Suprapubic skin (tissue), 4 donors: ENCODE measurements at places on chromosomes 6 and 20.

DNA sequence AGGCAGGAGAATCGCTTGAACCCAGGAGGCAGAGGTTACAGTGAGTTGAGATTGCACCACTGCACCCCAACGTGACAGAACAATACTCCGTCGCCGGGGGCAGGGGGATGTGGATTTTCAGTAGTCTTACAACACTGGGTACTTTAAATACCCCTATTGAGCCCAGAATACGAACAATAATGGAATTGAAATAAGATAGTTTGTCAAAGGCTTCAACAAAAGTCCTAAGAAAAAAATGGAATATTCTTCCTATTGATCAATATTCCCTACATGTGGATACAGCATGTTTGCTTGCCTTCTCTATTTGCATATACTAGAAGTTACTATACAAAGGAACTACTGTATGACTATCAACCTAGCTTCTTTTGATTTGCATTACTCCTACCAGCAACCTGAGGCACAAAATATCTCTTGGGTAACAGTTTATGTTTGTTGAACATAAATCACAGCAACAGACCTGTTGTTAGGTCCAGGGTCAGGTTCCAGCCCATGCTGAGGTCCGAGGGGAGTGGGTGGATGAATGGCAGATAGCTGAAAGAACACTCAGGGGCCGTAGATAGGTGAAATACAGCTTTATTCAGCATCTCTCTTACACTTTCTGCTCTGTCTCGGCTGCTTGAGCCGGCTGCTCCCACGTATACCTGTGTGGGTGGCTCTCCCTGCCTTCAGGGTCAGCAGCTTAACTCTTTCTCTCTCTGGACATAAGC lies 23.8 kb downstream of the MAN1A1 start:
- H3K36me3 ChIP-seq = peaks cover 6% of the 10 kb centered on the region
- H3K4me1 ChIP-seq = peaks cover 4% of the 10 kb centered on the region
- H3K27me3 ChIP-seq = no peaks in the 10 kb centered on the region
- no peak overlapping the region for H3K27ac ChIP-seq
- no peak for DNase-seq
- no peak overlapping the region for H3K4me3 ChIP-seq

DNA sequence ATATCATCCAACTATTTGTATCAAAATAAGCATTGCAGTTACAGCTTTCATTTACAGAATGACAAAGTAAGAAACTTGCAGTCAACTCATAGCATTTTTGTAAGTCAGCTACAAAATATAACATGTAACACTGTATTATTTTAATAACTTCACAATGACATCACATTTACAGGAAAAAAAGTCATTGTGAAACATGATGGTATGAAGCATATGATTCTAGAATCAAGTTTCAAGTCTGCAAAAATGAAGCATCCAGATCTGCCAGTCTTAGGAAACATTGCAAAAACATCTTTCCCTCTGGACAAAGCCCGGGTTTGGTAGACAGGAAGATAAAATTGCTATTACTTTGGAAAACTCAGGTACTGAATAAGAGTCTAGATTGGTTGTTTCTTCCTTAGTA lies 263.9 kb upstream of the NT5E start:
- no peaks in the 10 kb centered on the region for H3K36me3 ChIP-seq
- H3K4me3 ChIP-seq = no peak overlapping the region
- DNase-seq = no peak
- peak overlapping the region; percentile 56 for H3K27ac ChIP-seq
- no peaks in the 10 kb centered on the region for H3K27me3 ChIP-seq
- no peaks in the 10 kb centered on the region for H3K4me1 ChIP-seq

DNA sequence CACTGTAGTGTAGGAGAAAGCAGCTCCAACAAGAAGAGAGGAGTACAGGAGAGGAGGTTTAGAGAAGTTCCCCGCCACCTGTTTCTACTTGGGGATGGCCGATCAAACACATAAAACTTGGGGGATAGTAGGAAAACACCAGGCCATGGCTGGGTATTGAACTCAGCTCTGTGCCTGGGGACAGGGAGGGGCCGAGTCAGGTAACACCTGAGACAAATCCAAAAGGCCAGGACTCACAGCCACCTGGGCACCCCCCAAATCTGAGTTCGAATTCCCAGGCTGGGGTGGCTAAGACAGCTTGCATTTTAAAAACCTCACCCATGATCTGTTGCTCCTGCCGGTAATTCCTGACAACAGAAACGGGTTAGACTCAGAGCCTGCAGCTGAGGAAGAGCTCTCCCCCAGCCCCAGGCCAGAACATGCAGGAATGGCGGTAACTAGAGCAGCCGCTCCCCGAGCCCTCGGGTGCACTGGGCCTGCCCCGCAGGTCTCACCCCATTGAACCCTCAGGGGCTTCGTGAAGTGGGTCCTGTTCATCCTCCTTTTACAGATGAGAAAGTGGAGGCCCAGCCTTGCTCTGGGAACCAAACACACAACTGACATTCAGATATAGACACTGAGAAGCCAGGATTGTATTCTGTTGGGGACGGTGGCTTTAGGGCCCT lies 61.0 kb downstream of the TCP11 start:
- peak overlapping the region; percentile 21 for H3K4me3 ChIP-seq
- peaks cover 82% of the 10 kb centered on the region for H3K4me1 ChIP-seq
- H3K27me3 ChIP-seq = no peaks in the 10 kb centered on the region
- H3K27ac ChIP-seq = peak overlapping the region; percentile 88
- H3K36me3 ChIP-seq = peaks cover 79% of the 10 kb centered on the region

DNA sequence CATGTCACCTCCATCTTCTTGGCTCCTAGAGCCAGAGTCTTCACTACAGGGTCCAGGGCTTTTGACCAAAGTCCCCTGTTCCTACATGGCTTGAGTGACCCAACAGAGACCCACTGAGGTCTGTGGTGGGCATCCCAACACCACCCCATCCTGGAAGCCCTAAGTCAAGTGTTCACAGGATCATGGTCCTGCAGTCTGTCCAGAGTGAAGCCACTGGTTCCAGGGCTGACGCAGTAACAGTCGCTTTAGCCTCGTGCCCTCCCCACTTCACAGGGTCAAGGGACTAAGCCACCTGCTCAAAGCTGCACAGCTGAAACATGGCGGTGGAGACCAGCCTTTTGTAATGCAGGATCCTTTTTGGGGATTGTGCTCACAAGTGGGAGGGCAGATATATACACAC lies 133.9 kb downstream of the JPH2 start:
- H3K4me1 ChIP-seq = no peaks in the 10 kb centered on the region
- H3K36me3 ChIP-seq = no peaks in the 10 kb centered on the region
- DNase-seq = no peak
- no peak overlapping the region for H3K27ac ChIP-seq
- H3K27me3 ChIP-seq = peaks cover 6% of the 10 kb centered on the region

- no peak for DNase-seq
- no peak overlapping the region for H3K4me3 ChIP-seq
- no peaks in the 10 kb centered on the region for H3K36me3 ChIP-seq
- peak overlapping the region; percentile 87 for H3K27ac ChIP-seq
- H3K27me3 ChIP-seq = no peaks in the 10 kb centered on the region
- H3K4me1 ChIP-seq = peaks cover 43% of the 10 kb centered on the region
Measured at GRCh38 chr20:44601801-44602204, 19.4 kb downstream of the PKIG start.

DNA sequence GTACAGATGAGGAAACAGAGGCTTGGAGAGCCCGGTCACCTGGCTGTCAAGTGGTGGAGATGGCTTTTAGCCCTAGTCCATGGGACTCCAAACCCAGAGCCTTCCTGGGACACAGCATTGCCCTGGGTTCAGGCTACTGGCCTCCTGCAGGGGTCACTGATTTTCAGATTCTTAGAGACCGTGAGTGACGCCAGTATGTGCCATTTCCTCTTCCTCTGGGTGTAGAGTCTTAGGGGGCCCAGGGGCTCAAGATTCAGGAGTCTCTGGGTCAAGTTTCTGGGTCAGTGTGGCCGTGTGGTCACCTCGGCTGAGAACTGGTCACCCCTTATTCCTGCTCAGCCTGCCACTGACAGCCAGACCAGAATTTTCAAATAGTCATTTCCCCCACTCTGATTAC lies 574 bp downstream of the ARHGAP40 start:
- no peak overlapping the region for H3K4me3 ChIP-seq
- H3K27me3 ChIP-seq = peaks cover 74% of the 10 kb centered on the region
- no peak overlapping the region for H3K27ac ChIP-seq

DNA sequence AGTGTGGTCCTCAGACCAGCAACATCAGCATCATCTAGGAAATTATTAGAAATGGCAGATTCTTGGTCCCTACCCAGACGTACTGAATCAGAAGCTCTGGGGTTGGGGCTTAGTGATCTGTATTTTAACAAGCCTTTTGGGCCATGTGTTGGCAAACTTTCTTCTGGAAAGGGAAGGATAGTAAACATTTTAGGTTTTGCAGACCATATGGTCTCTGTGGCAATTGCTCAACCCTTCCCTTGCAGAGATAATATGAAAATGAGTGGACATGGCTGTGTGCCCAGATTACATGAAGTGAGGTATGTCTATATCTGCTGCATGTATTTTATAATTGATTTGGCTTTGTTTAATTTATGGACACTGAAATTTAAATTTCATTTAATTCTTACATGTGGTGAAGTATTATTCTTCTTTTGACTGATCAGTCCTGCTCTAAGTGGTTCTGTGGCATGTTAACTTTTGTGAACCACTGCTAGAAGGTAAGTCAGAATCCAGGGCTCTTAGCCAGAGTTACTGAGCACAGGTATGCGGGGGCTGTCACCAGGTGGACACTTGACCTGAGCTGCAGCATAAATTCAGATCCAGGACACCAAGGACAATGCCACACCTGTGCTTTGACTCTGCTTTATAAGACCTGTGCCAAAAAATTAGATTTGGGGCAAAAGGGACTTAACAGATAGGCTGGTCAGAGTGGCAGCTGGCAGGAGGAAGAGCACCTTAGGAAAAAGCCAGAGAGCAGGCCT lies 43.2 kb downstream of the LY86 start:
- no peak overlapping the region for H3K4me3 ChIP-seq
- DNase-seq = no peak
- H3K27me3 ChIP-seq = no peaks in the 10 kb centered on the region
- H3K4me1 ChIP-seq = no peaks in the 10 kb centered on the region
- H3K36me3 ChIP-seq = no peaks in the 10 kb centered on the region

- no peaks in the 10 kb centered on the region for H3K27me3 ChIP-seq
- H3K4me1 ChIP-seq = no peaks in the 10 kb centered on the region
- DNase-seq = no peak
- no peaks in the 10 kb centered on the region for H3K36me3 ChIP-seq
Measured at GRCh38 chr6:46293641-46294316, 123.0 kb upstream of the ENPP5 start.

GRCh38 chr6:165872311-165872710 lies 209.3 kb upstream of the PDE10A start:
- no peak overlapping the region for H3K27ac ChIP-seq
- peaks cover 4% of the 10 kb centered on the region for H3K27me3 ChIP-seq
- no peak for DNase-seq
- peaks cover 5% of the 10 kb centered on the region for H3K4me1 ChIP-seq
- no peak overlapping the region for H3K4me3 ChIP-seq

DNA sequence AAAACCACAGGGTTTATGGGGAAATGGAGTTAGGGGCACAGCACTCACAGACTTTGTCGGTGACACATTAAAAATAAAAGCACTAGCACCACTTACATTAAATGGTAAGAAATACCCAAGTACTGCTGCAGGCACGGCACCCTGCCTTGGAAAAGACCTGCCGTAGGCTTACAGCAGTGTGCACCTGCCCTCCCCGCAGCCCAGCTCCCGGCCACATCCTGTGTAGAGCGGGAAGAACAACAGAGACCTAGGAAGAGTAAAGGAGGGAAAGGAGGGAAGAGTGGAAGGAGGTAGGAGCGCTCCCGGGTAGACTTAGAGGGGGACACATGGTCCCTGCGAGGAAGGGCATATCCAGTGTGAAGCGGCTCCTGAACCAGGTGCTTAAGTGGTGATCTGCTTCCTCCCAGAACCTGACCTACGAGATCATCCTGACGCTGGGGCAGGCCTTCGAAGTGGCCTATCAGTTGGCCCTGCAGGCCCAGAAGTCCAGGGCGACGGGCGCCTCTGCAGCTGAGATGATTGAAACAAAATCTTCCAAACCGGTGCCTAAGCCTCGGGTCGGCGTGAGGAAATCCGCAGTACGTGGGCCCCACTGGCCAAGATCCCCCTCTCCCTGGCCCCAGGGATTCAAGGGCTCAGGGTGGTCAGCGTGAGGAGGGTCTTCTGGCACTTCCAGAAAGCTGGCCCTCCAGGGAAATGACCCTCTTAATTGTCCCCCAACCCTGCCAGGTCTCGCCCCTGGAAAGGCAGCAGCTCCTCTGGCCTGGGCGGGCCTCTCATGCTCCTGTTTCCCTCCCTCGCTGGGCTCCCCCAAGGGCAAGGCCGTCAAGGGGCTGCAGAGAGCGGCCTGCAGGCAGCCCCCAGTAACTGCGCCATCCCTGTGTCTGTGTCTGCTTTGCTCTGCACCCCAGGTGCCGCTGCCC lies 55.5 kb downstream of the TCP11 start:
- H3K36me3 ChIP-seq = peaks cover 91% of the 10 kb centered on the region
- H3K4me1 ChIP-seq = peaks cover 69% of the 10 kb centered on the region
- H3K27ac ChIP-seq = no peak overlapping the region
- no peak for DNase-seq
- H3K27me3 ChIP-seq = no peaks in the 10 kb centered on the region

DNA sequence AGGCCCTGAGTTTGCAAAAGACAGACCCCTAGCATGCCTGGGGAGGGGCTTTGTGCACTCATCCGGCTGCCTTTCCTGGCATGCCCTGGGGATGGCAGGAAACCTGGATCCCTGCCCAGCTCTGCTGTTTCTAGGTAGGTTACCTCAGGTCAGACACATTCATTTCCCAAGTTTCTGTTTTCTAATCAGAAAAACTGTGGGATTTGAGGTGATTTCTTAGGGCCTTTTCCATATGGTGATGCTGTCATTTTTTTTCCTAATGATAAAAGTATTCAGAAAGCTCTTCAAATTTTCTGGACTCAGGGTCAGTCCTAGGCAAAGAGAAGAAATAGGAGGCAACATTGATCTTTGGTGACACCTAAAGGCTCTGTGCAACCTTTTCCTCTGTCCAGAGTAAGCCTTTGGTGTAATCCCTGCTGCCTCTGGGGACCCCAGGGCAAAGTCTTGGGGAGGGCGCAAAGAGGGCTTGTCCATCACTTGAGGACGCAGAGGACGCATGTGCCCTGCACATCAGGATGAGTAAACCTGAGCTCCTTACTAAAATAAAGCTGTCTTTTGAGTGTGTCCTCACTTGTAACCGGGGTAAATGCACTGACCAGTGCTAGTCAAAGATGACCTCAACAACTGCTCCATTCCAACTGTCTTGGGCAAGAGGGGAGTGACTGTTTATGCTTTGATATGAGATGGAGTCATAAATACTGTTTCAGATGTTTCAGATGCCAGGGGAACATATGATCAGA lies 13.5 kb upstream of the TRAM2 start:
- H3K36me3 ChIP-seq = no peaks in the 10 kb centered on the region
- no peak overlapping the region for H3K27ac ChIP-seq
- peaks cover 15% of the 10 kb centered on the region for H3K4me1 ChIP-seq
- no peaks in the 10 kb centered on the region for H3K27me3 ChIP-seq
- no peak for DNase-seq

DNA sequence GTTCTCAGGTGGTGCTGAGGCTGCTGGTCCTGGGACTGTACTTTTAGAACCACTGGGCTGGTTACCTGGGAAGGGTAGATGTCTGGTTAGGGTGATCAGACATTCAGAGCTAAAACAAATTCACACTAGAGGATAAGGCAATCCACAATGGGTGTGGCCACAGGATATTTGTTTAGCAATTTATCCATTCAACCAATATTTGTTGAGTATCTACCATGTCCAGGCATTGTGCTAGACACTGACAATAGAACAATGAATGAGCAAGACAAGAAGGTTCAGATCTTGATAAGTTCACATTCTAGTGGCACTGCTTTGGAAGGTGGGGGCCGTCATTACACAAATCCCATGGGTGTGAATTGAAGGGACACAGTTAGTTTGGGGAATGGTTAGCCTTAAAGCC lies 131.7 kb downstream of the BCAS1 start:
- H3K27me3 ChIP-seq = no peaks in the 10 kb centered on the region
- DNase-seq = no peak
- H3K27ac ChIP-seq = peak overlapping the region; percentile 64
